ENCODE measurements at places on chromosomes 6 and 20.

- no peak for DNase-seq
Measured at GRCh38 chr6:44332585-44332984, 9.9 kb upstream of the SPATS1 start.

- no peak for DNase-seq
Measured at GRCh38 chr6:74750826-74751225, 455.0 kb downstream of the COL12A1 start.

GRCh38 chr6:3384241-3385143 lies 72.4 kb downstream of the SLC22A23 start:
- DNase-seq, result no peak

DNA sequence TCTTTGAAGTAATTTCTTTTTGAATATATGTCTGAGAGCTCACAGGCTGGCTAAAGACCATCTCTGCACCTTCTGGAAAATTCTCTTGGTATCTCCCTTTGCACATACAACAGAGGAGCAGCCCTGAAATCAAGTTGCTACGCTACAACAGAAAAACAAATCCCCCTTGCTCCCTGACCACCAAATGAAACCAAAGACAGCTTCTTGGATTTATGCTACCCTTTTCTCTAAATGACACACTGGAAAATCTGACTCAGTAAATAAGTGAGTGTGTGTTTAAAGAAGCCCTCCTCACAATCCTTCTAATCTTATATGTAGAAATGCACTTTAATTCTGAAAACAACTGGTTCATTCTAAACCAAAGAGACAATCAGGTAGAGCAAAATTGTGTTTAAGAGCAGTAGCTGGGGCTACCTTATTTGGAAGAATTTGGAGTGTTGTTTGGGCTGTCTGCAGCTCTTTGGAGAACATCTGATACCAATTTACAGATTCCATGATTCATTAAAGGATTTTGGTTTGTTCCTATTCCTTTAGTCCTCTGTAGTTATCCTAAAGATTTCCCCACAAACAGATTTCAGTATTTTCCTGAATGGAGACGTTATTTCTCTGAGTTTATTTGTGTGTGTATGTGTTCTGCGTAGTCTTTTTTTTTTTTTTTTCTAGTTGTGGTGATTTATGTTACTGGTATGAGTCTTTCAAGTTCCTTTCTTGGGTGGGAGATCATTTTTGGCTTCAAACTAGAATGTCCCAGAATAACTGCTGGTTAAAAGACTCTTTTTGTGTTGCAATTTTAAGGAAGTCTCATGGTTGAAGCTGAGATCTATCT lies 36.4 kb upstream of the UTRN start:
- no peak for DNase-seq

GRCh38 chr6:84836366-84836765 lies 72.0 kb upstream of the TBX18 start:
- no peak for DNase-seq

GRCh38 chr20:4711511-4711910 lies 10.2 kb upstream of the PRND start:
- DNase-seq, result no peak

DNA sequence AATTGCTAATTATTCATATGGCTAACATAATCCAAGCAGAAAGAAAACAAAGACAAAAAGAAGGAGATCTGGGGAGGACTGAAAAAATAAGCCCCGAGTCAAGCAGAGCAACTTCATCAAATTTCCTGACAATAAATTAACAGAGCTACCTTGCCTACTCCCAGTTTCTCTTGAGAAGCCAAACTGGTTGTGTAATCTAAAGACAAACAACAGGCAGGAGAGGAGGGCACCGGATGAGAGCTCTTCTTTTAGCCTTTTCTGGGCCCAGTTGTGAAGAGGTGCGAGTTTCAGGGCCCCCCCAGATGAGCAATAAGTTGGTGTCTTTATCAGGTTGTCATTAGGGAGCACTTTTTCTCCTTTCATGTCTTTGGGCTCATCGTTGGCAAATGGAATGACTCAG lies 197.1 kb upstream of the PCSK2 start:
- DNase-seq, result no peak

DNA sequence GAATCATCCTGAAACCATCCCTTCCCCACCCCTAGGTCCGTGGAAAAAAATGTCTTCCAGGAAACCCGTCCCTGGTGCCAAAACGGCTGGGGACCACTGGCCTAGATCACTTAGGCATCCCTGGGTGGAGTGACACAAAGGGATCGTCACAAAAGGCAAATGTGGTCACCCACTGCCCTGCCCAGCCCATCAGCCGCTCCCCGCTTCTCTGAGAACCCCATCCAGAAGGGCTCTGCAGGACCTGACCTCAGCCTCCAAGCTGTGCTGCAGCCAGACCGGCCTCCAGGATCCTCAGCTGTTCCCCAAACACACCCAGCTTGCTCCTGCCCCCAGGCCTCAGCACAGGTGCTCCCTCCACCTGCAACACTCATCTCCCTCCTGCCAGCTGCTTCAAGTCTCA lies 61.6 kb downstream of the PREX1 start:
- DNase-seq, result no peak

DNA sequence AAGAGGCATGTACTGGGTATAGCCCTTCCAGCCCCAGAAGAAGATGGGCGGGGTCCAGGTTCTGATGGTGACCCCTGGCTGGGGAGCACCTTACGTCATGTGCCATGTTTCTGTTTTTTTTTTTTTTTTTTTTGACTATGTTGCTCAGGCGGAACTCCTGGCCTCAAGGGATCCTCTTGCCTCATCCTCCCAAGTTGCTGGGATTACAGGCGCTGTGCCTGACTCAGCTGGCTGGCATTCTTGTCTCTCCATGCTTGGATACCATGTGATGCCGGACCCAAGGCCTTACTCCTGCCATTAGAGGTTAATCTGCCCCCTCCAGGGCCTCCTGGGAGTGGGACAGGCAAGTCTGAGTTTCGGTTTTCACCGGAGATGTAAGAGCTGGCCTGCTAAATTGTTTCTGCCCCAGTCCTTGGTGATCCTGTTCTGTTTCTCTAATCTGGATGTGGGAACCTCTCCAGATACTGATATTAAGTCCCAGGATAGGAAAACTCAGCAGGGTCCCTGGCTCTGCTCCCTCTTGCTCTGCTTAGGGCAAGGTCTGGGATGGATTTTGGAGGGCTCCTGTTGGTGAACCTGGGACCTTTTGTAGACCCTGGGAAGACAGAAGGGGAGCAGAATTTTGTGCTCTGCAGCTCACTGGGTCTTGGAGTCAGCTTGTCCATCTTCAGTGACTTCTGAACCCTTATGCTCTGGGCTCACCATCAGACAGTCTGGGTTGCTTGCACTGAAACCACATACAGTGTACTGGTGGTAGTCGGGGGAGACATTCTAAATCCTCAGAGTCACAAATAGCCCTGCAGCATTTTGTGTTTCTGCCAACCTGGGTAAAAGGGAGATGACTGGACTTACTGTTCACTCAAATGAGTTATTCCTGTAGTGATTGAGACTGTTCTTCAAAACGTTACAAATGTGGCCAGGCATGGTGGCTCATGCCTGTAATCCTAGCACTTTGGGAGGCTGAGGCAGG lies 45.1 kb downstream of the PTK7 start:
- no peak for DNase-seq

DNA sequence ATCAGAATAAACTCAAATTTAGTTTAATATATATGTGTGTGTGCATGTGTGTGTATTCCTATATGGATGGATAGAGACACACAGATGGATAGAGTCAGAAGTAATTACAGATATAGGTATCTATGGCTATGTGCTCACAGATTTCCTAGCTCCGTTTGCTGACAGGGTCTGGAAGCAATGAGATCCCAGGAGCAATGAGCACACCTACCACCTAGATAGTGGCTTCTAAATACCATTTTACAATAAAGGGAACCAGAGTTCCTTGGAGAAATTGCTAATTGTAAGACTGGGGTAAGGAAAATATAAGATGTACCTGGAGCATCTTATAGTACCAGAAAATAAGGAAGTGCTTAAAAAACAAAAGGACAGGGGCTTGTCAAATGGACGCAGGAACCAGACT lies 196.2 kb upstream of the PRDM1 start:
- no peak for DNase-seq

- DNase-seq, result no peak
Measured at GRCh38 chr6:35197196-35197595, 16.6 kb upstream of the SCUBE3 start.

DNA sequence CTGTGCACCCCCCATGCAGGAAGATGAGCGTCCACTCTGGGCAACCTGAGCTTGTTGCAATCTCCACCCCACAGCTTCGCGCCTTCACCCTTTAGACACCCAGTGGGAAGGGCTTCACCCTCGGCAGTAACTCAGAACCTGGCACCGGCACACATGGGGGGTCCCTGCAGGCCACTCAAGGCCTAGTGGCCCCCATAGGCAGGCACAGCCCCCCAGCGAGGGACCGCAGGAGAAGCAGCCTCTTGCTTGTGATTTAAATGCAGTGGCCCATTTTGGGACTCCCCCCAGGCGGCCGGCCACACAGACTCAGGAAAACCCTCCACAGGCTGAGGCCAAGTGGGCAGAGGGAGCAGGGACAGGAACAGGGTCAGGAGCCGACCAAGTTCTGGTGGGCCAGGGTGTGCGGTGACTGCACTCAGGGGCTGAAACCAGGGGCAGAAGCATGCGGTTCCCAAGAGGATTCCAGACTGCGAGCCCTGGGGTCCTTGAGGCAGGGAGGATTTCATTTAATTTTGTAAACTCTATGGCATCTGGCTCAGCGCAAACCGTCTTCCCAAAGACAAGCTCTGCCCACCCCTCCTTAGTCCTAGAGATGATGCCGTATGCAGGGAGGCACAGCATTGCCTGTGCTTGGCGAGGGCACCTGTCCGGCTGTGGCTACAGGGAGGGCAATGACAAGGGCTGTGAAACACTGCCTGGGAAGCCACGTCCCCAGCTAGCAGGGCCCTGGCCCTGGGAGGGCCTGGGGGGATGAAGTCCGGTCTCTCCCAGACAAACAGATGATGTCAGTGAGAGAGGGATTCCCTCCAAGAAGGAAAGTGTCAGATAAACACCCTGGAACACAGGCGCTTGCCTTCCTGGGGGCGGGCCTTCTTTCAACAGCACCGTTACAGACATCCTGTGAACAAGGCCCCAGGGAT lies 52.9 kb upstream of the GPR31 start:
- DNase-seq, result no peak

DNA sequence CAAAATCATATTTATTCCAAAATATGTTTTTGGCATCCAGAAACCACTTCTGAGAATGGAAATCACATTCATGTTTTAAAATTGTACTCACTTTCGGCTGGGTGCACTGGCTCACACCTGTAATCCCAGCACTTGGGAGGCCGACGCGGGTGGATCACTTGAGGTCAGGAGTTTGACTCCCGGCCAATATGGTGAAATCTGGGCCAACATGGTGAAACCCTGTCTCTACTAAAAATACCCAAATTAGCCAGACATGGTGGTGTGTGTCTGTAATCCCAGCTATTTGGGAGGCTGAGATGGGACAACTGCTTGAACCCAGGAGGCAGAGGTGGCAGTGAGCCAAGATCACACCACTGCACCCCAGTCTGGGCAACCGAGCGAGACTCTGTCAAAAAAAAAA lies 580.7 kb downstream of the MAFB start:
- DNase-seq, result no peak

GRCh38 chr6:29510202-29510601 lies 22.4 kb upstream of the MAS1L start:
- DNase-seq, result no peak

GRCh38 chr6:25874118-25874517 lies at the start of gene SLC17A3:
Gene SLC17A3 (minus strand): TSS chr6:25874243. CDS start chr6:25868387, 5,856 bp downstream.
- DNase-seq, result no peak

GRCh38 chr6:43926634-43927531 lies 156.9 kb downstream of the VEGFA start:
- DNase-seq, result peak; percentile 7

DNA sequence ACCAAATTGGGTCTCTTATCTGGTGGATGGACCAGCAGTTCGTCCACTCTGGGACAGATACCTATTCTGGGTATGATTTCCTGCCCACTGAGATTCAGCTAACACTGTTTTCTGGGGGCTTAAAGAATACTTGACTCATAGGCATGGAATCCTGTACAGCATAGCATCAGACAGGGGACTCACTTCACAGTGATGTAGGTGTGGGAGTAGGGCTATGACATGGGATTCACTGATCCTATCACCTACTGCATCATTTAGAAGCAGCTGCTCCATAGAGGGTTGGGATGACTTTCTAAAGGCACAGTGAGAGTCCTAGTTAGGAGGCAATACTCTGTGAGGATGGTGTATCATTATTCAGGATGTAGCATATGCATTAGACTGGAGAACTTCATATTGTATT lies 74.5 kb upstream of the AHI1 start:
- no peak for DNase-seq

DNA sequence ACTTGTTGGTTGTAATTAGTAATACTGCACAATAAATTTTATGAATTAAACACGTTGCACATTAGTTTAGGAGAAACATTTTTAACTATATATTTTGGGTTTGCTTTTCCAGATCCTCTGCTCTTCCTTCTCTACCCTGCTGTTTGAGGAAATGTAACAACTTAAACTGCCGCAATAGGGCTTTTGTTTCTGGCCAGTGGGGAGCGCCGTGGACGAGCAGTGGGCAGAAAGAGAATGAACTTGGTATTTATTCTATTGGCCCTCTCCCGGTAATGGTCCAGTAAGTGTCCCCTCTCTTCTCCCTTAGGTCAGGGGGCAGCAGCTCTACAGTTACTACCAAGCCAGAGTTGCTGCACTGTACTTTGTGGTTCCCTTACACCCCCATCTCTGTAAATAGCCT lies 35.2 kb upstream of the EPHA7 start:
- DNase-seq, result no peak

- DNase-seq, result peak; percentile 72
Measured at GRCh38 chr6:44096612-44097011, 30.6 kb downstream of the MRPL14 start.

GRCh38 chr20:44388466-44389023 lies 33.0 kb downstream of the HNF4A start:
- DNase-seq, result peak; percentile 67

GRCh38 chr6:106688177-106688951 lies 59.0 kb downstream of the QRSL1 start:
- no peak for DNase-seq

Measured in kidney capillary endothelial cell (primary cell).